SW 1271 (cell line): ENCODE measurements at places on chromosomes 5 and 9.

DNA sequence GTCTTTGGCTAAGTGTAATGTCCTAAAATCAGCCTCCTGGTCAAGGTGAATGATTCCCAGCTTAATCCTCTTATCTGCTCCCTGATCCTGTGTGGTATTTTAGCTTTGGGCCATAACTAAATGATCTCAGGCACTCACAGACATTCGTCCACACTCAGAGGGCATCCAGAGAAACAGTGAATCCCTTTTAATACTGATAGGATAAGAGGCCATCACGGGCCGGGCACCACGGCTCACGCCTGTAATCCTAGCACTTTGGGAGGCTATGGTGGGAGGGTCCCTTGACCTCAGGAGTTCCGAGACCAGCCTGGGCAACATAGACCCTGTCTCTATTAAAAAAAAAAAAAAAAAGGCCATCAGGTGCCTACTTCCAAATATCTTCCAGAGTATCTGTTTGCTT, 6.3 kb downstream of the PDCL start:
- no peak for DNase-seq

- DNase-seq = no peak
Measured at GRCh38 chr9:15711531-15711930, 158.7 kb downstream of the CCDC171 start.

GRCh38 chr9:113948891-113949570, 72.9 kb downstream of the ZNF618 start:
- no peak for DNase-seq

GRCh38 chr5:143156572-143156971, 246.9 kb downstream of the NR3C1 start:
- DNase-seq = no peak

DNA sequence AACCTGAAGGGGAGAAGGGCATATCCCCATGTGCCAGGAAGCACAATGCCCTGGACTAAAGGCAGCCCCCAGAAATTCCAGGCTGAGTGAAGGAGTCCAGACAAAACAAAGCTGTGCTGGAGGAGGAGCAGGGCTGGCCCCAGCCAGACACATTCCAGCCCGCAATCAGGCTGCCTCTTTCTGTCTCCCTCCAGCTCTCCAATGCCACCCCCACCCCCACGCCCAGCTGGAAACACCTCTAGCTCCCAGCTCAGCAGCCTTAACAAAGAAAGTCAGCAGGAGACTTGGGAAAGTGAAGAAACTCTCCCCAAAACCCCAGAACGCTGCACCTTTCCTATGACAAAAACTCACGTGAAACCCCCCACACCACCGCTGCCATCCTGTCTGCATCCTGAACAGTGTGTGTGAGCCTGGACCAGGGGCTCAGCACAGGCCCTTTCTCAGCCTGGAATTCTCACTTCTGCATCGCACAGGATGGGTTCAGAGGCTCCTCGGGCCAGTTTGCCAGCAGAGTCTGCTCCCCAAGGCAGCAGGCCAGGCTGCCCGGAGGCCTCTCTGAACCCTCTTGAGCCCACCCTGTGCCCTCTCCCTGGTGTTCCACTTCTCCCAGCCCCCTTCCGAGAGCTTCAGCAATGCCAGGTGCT, 96.2 kb upstream of the ICE1 start:
- DNase-seq = no peak

- no peak for DNase-seq
Measured at GRCh38 chr5:82320966-82321365, 42.8 kb upstream of the RPS23 start.

GRCh38 chr5:52007230-52007858, 624.1 kb downstream of the ISL1 start:
- no peak for DNase-seq

DNA sequence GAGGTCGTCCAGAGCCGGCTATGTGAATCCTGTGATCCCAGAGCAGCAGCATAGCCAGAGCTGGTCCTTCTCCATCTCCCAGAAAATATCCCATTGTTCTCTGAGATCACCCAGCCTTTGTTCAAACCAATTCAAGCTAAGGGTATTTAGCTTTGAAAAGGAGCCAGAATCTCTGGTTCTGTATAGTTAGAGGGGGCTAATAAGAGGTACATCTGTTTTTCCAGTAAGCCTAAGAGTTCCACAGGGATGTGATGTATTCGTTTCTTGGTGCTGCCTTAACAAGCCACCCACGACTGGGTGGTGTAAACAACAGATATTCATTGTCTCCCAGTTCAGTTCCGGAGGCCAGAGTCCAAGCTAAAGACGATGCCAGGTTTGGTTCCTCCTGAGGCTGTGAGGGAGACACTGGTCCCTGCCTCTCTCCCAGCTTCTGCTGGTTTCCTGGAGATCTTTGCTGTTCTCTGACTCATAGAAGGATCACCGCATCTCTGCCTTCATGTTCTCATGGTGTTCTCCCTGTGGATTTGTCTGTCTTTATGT, 344.8 kb downstream of the MTRR start:
- no peak for DNase-seq

DNA sequence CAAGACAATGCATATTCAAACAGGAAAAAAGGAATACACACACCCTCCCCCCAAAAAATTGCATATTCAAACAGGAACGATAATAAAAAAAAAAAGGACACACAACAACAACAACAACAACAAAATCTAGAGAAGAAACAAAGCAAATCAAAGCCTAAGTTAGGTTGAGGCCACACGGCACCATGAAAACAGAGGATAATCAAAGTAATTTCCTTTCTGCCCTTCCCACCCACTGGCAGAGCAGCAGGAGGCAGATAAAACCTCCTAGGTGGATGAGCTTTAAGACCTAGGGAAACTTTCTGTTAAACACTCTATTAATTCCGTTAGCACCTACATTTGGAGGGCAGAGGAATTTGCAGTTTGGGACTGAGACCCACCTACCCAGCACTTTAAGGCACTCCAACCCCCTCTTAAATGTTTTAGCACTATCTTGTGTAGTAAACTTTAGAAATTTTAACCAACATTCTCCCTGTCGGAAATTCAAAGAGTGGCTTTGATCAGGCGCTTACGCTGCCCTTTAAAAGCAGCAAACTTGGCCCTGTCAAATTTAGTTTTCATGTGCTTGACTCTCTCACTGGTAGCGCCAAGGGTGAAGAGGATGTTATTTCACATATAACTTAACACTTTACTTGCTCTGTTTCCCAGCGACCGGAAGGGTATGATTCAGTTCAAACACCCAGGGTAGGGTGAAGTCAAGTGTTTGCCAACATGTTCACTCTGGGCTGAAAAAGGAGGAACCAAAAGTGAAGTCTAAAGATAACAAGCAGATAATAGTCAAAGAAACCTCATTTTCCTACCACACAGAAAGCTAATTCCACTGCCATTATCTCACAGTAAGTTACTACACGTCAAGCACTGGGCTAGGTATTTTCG, 9.2 kb downstream of the ENC1 start:
- DNase-seq = no peak

DNA sequence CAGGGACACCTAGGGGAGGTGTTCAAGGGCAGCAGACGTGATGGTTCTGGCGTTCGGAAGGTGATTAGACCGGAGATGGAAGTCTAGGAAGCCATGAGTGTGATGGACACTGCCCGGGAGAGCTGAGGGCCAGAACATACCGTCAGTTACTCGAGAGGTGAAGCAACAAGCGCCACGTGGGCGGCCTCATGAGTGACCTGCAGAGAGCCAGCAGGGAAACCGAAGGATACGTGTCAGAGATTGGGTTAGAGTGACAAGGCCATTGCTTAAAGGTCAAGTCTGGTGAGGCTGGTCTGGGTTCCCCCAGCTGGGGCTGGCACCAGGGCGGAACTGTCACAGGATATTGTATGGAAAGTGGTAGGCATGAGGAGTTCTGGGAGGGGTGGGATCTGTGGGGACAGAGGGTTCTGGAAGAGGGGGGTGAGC, 60.0 kb downstream of the C9orf50 start:
- no peak for DNase-seq

GRCh38 chr5:56279979-56280378, 46.8 kb upstream of the ANKRD55 start:
- DNase-seq = peak; percentile 45

DNA sequence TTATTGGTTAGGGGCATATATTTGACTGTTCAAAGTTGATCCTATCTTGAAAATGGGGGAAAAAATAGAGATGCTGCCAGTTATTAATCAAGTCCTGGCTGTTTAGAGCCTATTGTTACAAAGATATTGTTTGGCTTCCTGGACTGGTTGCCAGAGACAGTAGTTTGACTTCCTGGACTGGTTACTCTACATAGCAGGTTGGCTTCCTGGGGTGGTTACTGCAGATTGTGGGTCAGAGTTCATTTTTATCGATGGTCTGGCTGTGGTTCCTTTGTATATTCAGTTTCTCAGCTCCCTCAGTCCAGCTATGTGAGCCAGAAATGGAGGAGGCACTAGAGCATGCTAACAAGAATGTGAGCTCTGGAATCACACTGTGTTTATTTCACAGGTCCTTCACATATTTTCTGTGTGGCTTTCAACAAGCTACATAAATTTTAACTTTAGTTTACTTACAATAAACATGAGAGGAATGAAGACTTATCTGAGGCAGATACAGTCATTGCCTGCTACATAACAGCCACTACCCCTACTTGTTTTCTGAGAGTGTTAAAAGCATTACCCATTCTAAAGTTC, 137.6 kb downstream of the TRPM3 start:
- no peak for DNase-seq

GRCh38 chr5:83470526-83471404, 779 bp upstream of the VCAN start:
- DNase-seq = no peak

DNA sequence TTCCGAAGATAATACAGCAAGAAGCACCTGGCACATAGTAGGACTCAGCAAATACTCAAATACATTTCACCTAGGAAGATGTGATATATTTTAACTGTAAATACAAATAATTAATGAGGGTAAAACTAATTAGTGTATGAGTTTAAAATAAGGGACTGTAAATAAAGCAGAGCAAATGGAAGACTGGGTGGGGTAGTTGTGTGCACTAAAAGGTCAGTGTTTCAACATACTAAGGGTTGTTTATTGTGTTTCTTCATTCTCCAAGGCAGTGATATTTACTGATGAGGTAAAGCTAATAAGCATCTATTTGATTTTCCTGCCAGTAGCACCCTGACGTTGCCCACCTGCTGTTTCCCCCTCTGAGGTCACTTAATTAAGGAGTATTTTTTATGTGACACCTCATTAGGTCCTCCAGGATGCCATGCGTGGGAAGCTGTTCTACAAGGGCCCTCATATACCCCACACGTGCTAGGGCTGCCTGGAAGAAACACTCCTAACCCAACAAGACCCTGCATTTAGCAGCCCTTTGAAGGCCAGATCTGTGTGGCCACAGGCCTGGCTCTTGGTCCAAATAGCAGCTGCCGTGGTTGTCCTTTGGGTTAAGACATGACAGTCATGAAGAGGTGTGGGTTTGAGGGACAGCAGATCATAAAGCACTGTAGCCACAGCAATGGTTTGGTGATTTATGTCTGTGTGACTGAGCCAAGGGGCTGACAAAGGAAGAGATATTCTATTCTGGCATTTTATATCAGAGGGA, 97.5 kb upstream of the RPS23 start:
- no peak for DNase-seq

DNA sequence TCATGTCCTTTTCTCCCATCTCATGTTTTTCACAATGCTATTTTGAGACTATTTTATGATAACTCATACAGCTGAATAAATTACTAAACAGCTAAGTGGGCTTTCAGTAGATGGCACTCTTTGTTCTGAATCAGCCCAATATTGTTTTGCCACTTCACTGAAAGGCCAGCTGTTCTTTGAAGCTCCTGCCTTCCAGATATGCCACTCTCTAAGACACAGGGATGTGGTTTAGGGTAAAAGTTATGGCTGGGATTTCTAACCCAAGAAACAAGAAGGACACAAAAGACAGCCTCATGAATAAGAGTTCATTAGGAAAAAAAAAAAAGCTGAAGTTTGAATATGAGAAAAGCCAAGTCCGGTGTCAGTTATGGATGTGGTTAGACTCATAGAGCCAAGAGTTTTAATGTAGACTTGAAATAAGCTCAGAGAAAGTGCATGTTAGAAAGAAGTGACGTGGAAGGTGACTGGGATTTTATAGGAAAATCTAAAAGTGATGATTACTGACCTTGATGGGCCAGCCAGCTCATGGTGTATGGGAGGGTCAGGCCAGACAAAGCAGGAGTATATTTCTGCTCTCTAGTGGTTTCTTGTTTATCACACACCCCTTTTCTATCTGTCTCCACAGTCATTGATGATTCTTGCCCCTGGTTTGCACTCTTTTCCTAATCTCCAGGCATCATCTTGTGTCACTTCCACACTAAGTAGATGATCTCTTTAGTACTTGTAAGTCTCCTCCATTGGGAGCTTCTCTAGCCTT, 488.5 kb downstream of the NR2F1-AS1 start:
- DNase-seq = peak; percentile 56

DNA sequence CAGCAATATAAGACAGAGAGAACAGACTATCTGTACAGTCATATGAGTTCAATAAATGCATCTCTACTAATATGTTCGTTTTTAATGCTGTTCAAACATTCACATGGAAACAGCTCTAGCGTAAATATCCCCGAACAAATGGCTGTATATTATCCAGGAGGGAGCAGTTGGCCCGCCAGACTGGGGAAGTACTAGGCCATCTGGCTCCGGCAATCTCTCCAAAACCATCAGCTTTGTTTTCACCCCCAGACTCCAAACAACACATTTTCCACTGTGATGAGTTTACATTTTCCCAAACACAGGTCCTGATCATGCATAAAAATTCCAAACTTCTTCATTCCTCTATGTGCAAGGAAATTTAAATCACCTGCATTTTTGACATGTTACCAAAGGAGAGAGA, 8.7 kb downstream of the EBF1 start:
- no peak for DNase-seq

DNA sequence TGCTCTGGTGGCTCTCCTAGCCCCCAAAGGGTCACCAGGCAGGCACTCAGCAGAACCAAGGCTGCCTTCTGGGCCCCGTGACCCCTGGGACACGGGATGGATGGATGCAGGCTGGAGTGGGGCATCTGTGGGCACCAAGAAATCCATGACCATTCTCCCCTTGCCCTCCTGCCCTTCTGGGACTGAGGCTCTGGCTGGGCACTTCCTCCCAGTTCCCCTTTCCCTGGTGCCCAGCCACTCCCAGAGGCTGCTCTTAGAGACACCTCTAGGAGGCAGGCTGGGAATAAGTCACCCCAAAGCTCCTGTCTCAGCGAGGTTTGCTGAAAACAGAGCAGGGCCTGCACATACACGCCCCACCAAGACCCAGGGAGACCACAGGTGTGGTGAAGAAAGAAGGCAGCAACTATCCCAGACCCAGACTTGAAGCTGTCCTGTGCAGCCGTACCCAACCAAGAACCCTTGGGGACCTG, 943 bp downstream of the STING1 start:
- DNase-seq = peak; percentile 34

GRCh38 chr5:143177263-143177983, 226.1 kb downstream of the NR3C1 start:
- no peak for DNase-seq

DNA sequence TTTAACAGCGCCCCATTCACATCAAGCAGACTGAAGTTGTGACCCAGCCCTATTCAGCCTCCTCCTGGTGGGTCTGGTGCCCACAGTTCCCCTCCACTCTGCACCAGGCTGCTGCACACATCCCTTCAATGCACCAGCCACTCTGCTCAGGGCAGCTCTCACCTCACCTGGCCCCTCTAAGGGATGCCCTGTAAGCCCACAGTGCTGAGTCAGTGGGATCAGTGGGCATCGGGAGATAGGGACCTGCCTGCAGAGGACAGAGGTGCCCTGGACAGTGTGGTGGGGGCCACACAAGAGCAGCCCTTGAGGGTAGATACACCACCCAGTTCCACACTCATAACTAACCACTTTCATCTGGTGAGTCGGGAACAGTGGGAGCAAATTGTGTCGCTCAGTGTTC, 38.3 kb upstream of the S1PR3 start:
- no peak for DNase-seq

- DNase-seq = no peak
Measured at GRCh38 chr5:37116359-37116758, 132.8 kb downstream of the CPLANE1 start.

- peak; percentile 43 for DNase-seq
Measured at GRCh38 chr5:141149812-141150211, at the start of gene PCDHB6. Gene PCDHB6 (plus strand): TSS chr5:141150057. CDS start chr5:141150258, 201 bp downstream.
